Naive B cell (primary cell): ENCODE measurements at places on chromosomes 1 and 21. TPM values are rescaled to one million over a fixed set of nuclear protein-coding genes. Genes with fewer than 3 reads are reported as not detected.

GRCh38 chr1:227728059-227728891 is 6.8 kb downstream of the JMJD4 start:
- H3K4me3 ChIP-seq: peak overlapping the region; percentile 85
- peaks cover 10% of the 10 kb centered on the region for H3K27me3 ChIP-seq
- H3K36me3 ChIP-seq: peaks cover under 1% of the 10 kb centered on the region
- peaks cover 35% of the 10 kb centered on the region for H3K4me1 ChIP-seq
- peak; percentile 28 for DNase-seq

Gene VSIG8
- not detected for polyA plus RNA-seq

Gene RGS1
- polyA plus RNA-seq: 115 TPM

DNA sequence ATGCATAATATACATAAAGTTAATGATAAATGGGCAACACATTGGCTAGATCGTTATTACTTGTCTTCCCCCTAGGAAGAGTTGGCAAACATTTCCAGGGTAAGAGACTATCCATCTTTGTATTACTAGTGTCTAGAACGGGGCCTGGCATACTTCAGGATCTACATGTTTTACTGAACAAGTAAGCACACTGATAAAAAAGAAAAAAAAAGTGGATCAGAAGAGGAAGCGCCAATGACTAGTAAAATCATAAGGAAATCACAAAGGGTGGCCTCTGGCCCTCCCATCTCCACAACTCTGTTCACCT is 482 bp downstream of the TM2D1 start:
- no peaks in the 10 kb centered on the region for H3K27me3 ChIP-seq
- H3K27ac ChIP-seq: peak overlapping the region; percentile 99
- no peaks in the 10 kb centered on the region for H3K36me3 ChIP-seq

GRCh38 chr1:11967028-11967547 is 13.2 kb upstream of the MFN2 start:
- no peaks in the 10 kb centered on the region for H3K27me3 ChIP-seq
- H3K36me3 ChIP-seq: no peaks in the 10 kb centered on the region
- DNase-seq: no peak
- no peak overlapping the region for H3K27ac ChIP-seq
- H3K4me1 ChIP-seq: no peaks in the 10 kb centered on the region

DNA sequence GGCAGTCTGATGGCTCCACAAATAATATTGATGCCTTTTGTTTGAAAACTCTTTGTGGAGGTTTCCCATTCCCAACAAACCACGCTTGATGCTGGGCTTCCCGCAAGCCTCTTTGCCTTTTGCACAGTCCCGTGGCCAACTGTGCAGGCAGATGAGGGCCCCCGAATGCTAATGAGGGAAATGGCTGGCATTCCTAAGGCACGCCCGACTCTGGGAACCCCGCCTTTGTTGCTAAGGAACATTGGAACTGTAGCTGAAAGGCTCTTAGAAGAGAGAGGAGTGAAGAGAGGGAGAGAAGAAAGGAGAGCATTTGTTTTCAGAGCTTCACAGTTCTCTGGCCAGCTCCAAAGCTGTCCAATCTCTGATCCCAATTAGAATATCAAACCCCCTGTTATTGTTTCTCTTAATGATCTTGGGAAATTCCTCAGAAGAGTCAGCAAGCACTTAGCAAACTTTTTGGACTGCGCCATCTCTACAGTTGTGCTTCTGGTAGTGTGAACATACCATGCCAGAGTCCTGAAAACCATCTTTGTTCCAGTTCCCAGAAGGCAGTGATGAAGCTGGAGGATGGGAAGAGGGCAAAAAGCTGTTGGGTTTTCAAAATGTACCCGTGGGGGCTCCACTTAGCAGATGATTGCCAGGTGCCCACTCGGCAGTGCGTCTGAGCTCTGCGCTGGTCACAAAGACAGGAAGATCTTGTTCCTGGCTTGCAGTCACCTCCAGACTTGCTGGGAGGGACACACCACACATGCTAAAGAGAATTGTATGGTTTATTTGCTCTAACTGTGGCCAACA is 60.1 kb upstream of the CYP2J2 start:
- no peak overlapping the region for H3K4me3 ChIP-seq
- H3K27ac ChIP-seq: no peak overlapping the region
- no peak for DNase-seq
- H3K27me3 ChIP-seq: no peaks in the 10 kb centered on the region

Gene GSTM5
- not detected for polyA plus RNA-seq

GRCh38 chr21:46084709-46085108 is 13.2 kb upstream of the COL6A2 start:
- no peak for DNase-seq
- H3K27me3 ChIP-seq: no peaks in the 10 kb centered on the region
- H3K4me3 ChIP-seq: no peak overlapping the region
- H3K4me1 ChIP-seq: no peaks in the 10 kb centered on the region
- H3K36me3 ChIP-seq: no peaks in the 10 kb centered on the region
- no peak overlapping the region for H3K27ac ChIP-seq

- peak overlapping the region; percentile 9 for H3K4me3 ChIP-seq
- H3K4me1 ChIP-seq: peaks cover 3% of the 10 kb centered on the region
- peaks cover 11% of the 10 kb centered on the region for H3K27me3 ChIP-seq
- no peak for DNase-seq
- H3K36me3 ChIP-seq: no peaks in the 10 kb centered on the region
These were observed 6.4 kb downstream of the HSPG2 start for GRCh38 chr1:21930629-21931170.

DNA sequence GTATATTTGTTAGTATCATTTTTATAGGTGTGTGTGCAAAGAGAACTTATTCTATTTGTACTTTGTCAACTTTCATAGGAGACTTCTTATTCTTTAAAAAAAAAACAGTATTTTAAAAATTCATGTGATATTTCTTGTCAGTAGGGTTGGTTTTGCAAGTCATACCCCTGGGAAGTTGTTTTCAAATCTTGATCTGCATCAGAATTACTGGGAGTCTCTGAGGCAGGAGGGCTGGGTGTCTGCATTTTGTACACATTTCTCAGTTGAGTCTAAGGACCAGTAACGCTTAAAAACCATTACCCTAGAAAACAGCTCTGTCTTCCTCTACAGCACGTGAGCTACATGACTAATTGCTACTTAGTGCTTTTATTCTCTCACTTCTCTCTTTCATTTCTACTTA is 76.0 kb upstream of the CTTNBP2NL start:
- DNase-seq: no peak
- H3K27ac ChIP-seq: no peak overlapping the region
- H3K27me3 ChIP-seq: peaks cover 27% of the 10 kb centered on the region
- H3K4me3 ChIP-seq: no peak overlapping the region
- H3K4me1 ChIP-seq: no peaks in the 10 kb centered on the region

DNA sequence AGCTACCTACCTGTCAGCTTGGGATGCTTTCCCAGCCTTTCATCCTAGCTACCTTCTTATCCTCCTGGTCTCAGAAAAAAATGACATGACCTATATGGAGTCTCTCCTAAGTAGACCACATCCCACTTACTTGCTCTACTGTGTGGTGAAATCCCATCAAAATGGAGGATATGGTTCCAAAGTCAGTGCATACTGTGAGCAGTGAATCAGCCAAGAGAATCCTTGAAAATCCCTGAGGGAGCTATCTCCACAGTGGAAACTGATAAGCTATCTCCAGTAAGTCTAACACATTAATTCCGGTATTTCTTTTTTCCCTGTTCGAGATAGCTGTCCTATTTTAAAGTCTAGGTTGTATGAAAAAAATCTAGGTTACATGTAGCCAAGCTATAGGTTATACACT is 189.7 kb downstream of the FGGY start:
- no peak overlapping the region for H3K4me3 ChIP-seq
- no peak for DNase-seq
- peaks cover 49% of the 10 kb centered on the region for H3K4me1 ChIP-seq
- no peak overlapping the region for H3K27ac ChIP-seq

- no peak overlapping the region for H3K27ac ChIP-seq
- no peak for DNase-seq
- no peaks in the 10 kb centered on the region for H3K36me3 ChIP-seq
- H3K4me3 ChIP-seq: no peak overlapping the region
These were observed 338.9 kb upstream of the PRMT6 start for GRCh38 chr1:106717591-106717990.

Gene TRIM46
- polyA plus RNA-seq: 0.35 TPM

GRCh38 chr1:63921359-63921758 is 147.5 kb downstream of the ROR1 start:
- no peak for DNase-seq
- H3K36me3 ChIP-seq: no peaks in the 10 kb centered on the region
- no peak overlapping the region for H3K27ac ChIP-seq
- no peak overlapping the region for H3K4me3 ChIP-seq
- H3K4me1 ChIP-seq: no peaks in the 10 kb centered on the region

Gene TXLNA
- polyA plus RNA-seq: 29.8 TPM

Gene LIN28A
- not detected for polyA plus RNA-seq

DNA sequence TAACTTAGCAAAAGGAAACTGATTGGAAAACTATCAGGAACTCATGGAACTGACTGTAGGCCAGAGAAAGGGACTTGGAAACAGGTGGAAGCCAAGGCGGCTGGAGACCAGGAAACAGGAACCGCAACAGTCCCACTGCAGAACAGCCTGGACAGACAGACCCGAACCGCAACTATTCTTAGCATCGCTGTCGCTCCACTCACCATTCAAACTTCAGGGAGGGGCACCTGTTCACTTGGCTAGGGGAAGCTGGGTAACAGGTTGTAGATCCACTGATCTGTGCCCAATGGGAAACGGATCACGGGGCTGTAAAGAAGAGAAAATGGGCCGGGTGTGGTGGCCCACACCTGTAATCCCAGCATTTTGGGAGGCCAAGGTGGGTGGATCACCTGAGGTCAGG is 61.9 kb downstream of the CLSTN1 start:
- peaks cover 23% of the 10 kb centered on the region for H3K4me1 ChIP-seq
- no peaks in the 10 kb centered on the region for H3K36me3 ChIP-seq

DNA sequence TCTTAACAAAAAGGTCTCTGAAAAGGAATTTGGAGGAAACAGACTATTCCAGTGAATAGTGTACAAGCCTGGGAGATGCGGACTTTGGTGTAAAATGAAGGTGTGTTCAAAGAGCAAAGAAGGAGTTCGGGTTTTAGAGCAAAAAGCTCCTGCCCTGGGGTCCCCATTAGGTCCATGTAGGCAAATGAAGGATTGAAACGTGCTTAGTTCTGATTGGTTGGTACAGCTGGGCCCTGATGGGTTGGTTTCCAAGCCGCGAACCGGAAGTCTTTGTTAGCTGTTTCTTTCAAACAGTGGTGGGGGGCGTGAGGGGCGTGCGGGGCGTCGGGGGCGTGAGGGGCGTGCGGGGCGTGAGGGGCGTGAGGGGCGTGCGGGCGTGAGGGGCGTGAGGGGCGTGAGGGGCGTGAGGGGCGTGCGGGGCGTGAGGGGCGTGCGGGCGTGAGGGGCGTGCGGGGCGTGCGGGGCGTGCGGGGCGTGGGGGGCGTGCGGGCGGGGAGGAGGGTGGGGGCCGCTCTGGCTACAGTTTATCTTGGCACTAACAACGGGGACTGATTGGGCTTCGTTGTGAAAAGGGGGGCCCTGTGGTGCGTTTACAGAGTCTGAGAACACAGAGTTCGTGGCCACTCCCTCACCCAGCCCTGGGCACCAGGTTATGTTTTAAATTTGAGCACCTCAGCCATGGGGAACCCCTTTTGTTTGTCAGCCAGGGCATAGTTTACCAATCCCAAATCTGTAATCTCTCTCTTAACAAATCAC is 29.4 kb downstream of the LRRC3 start:
- DNase-seq: no peak
- peaks cover 8% of the 10 kb centered on the region for H3K4me1 ChIP-seq
- no peaks in the 10 kb centered on the region for H3K36me3 ChIP-seq
- H3K27me3 ChIP-seq: peaks cover 7% of the 10 kb centered on the region
- no peak overlapping the region for H3K27ac ChIP-seq
- H3K4me3 ChIP-seq: no peak overlapping the region

DNA sequence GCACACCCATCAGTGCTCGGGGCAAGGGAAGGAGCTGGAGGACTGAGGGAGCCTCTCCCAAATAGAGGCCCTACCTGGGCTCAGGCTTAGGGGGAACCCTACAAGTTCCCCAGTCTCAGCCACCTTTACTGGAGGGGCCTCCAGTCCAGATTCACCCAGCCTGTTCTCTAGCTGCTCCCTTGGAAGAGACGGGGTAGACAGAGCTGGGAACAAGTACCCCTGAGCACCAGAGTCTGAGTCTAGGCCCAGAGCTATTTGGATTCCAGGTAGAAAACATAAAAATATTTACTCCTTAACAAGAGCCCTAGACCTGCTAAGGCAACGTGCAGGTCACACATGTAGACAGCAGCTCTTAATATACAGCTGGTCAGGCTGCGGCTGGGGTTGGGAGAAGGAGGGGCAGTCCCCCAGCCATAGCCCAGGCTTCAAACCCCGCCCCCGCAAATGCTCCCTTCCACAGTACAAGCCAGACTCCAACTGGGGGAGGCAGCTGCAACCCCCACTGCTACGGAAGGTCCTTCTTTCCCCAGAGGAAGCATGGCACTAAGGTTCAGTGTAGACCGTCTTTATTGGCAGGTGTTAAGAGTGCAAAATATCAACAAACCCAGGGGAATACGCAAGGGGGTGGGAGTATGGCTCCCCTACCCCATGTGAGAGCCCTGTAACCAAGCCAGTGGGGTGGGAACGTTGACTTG is 8.0 kb downstream of the TENT5B start:
- no peak overlapping the region for H3K27ac ChIP-seq
- no peak for DNase-seq
- no peak overlapping the region for H3K4me3 ChIP-seq

DNA sequence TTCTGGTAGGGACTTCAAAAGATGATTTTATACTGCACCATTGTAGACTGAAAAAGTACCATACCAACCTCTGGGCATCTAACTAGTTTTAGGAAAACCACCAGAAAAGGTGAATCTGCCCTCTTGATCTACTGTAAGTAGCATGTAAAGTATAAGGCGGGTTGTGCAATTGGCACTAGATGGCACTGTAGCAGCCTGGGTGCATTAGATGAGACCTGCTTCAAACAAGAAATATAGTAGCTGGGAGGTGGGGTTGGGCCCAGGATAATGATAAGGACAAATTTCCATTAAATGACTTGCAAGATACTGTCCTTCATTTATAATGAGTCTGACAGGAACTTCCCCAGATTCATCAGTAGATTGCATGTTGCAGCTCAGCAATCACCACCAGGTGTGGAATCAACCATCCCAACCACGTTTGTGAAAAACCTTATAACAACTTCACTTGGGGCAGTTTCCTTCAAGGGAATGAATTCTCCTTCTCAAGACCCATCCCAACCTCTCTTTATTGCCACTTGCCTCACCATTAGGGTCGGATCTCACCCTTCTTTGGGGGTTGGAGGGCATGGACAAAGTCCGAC is 37.3 kb upstream of the IL10 start:
- peaks cover 26% of the 10 kb centered on the region for H3K4me1 ChIP-seq
- no peaks in the 10 kb centered on the region for H3K27me3 ChIP-seq
- no peak overlapping the region for H3K27ac ChIP-seq
- no peaks in the 10 kb centered on the region for H3K36me3 ChIP-seq
- no peak overlapping the region for H3K4me3 ChIP-seq

- peaks cover 24% of the 10 kb centered on the region for H3K27me3 ChIP-seq
- H3K4me3 ChIP-seq: no peak overlapping the region
- no peaks in the 10 kb centered on the region for H3K4me1 ChIP-seq
These were observed 15.9 kb upstream of the RGS8 start for GRCh38 chr1:182700351-182700709.

- no peaks in the 10 kb centered on the region for H3K27me3 ChIP-seq
- H3K4me3 ChIP-seq: no peak overlapping the region
- H3K4me1 ChIP-seq: no peaks in the 10 kb centered on the region
These were observed 17.9 kb downstream of the B3GALNT2 start for GRCh38 chr1:235486321-235486720.
